ENCODE measurements at places on chromosomes 2 and 18.

DNA sequence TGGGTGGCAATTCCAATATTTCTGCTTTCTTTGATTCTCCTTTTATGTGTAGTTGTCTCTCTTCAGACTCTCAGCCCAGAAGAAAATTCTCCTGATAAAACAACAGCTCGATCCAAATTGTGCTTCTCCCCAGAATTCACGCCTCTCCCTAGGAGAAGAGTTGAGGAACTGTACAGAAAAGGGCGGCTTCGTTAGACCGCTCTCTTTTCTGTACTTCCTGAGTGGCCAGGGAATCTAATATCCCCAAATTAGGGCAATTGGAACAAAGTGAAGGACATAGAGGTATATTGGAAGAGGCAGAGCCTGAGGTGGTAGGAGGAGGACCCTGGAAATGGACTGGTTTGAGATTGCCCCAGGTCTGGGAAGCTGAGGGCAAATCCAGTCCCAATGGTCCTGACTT lies 5.6 kb downstream of the ADCYAP1 start:
- DNase-seq, result no peak

DNA sequence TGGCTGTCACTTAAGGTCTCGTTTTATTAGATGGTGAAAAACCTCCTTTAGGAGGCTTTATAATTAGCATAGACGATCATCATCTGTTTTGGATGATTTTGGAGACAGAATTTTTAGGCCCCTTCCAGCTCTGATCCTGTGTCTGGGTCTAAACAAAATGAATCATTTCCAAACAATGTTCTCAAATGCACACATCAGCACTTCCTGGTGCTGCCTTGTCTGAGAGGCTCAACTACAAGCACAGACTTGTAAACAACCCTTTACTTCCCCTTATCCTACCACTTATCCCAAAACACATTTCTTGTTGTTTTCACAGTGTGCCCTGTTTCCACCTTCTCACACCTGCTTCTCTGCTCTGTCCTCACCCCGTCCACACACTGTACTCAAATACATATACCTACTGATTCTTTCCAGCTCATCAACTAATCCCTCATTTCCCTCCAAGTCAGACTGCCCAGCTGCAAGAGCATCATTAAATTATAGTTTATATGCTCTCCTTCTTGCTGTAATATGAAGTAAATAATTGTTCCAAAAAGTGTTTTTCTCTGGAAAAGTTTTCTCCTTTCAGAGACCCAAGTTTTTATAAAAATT lies 71.2 kb upstream of the COL3A1 start:
- DNase-seq, result no peak

GRCh38 chr2:21257621-21258020 lies 133.9 kb downstream of the TDRD15 start:
- no peak for DNase-seq

- no peak for DNase-seq
Observed at GRCh38 chr2:240247868-240248720, 107.6 kb upstream of the OTOS start.

DNA sequence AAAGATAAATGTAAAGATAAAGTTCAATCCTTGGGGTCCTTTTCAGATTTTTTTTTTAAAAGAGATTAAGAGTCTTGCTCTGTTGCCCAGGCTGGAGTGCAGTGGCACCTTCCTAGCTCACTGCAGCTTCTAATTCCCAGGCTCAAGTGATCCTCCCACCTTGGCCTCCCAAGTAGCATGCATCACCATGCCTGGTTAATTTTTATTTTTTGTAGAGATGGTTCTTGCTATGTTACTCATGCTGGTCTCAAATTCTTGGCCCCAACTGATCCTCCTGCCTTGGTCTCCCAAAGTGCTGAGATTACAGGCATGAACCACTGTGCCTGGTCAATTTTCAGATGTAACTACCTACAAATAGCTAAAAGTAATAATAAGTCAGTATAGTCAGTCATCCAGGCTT lies 21.1 kb downstream of the NFE2L2 start:
- no peak for DNase-seq

GRCh38 chr2:150339282-150339681 lies 148.2 kb downstream of the RND3 start:
- DNase-seq, result no peak
